Chondrocyte (in vitro differentiated cells): ENCODE measurements at places on chromosomes 12 and 14. TPM values are rescaled to one million over a fixed set of nuclear protein-coding genes. Genes with fewer than 3 reads are reported as not detected.
A peak's percentile ranks its signal among the peaks of the same experiment; 100 is the strongest.

DNA sequence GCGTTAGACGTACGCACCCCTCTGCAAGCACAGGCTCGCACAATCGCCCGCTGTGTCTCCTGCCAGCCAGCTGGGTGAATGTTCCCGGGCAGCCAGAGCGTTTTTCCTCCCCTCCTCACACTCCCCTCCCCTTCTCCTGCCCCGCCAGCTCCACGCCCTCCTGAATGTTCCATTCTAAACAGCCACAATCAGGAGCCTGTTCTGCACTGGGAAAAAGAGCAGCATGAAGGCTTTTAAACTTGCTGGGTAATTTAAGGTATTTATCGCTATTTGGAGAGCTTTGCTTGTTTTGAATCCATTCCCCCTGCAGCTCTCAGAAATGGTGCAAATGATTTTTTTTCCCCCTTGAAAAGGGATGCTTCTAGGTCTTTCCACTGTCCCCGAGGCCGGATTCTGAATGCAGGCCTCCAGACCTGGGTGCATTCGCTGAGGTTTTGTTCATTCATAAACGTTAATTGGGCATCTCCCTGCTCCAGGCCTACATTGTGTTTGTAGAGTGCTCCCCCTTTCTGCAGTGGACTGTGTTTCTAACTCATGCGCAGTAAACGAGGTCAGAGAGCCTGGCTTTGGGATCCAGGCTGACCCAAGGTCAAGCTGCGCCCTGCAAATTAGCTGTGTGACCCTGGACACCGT lies 212.5 kb downstream of the CHST11 start:
- no peaks in the 10 kb centered on the region for H3K36me3 ChIP-seq
- H3K27ac ChIP-seq: no peak overlapping the region
- H3K4me1 ChIP-seq: peaks cover 53% of the 10 kb centered on the region
- no peak overlapping the region for H3K4me3 ChIP-seq
- DNase-seq: no peak

DNA sequence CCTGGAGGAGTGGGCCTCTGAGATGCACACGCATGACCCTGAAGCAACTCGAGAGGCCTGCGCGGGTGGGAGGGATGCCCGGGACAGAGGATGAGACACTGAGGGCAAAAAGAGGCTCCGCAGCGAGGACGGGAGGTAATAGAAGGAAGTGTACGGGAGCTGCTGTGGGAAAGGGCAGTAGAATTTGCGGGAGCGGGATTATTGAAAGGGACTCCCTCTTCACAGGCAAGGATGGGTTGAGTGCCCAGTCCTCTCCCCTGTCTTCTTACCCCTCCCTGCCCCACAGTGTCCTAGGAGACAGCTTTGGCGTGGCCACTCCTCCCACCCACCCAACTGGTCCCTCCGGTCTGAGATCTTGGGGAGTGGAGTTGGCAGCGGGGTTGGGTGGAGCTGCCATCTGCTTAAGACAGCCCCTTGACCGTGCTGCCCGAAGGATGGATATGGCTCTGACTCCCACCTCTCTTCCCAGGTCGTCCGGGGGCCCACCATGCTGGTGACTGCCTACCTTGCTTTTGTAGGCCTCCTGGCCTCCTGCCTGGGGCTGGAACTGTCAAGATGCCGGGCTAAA lies 15.7 kb upstream of the ESPL1 start:
- DNase-seq: no peak
- no peaks in the 10 kb centered on the region for H3K27me3 ChIP-seq
- peak overlapping the region; percentile 92 for H3K27ac ChIP-seq
- peaks cover 2% of the 10 kb centered on the region for H3K36me3 ChIP-seq
- H3K4me1 ChIP-seq: peaks cover 26% of the 10 kb centered on the region
- H3K4me3 ChIP-seq: peak overlapping the region; percentile 98

DNA sequence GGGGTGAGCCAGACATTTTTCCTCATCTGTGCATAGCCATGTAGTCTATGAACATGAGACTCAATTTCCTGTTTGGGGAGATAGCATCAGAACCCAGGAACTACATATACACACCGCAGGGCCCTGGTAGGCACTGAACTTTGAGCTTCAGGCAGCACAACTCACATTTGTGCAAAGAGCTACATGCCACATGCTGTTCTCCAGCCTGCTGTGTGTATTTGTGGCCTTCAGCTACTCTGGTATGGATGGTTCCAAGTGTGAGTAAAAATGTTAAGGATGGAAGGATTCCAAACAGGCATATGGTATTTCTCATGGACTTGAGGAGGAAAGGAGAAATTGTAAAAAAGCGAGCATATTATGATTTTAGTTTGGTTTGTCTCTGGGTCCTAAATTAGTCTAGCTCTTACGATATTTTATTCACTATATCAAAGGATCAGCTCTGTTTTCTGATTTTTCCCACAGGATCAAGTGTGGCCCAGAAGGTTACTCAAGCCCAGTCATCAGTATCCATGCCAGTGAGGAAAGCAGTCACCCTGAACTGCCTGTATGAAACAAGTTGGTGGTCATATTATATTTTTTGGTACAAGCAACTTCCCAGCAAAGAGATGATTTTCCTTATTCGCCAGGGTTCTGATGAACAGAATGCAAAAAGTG lies 422.4 kb upstream of the OR4E1 start:
- no peak for DNase-seq
- peaks cover 38% of the 10 kb centered on the region for H3K27me3 ChIP-seq
- H3K36me3 ChIP-seq: no peaks in the 10 kb centered on the region
- no peaks in the 10 kb centered on the region for H3K4me1 ChIP-seq
- no peak overlapping the region for H3K4me3 ChIP-seq

DNA sequence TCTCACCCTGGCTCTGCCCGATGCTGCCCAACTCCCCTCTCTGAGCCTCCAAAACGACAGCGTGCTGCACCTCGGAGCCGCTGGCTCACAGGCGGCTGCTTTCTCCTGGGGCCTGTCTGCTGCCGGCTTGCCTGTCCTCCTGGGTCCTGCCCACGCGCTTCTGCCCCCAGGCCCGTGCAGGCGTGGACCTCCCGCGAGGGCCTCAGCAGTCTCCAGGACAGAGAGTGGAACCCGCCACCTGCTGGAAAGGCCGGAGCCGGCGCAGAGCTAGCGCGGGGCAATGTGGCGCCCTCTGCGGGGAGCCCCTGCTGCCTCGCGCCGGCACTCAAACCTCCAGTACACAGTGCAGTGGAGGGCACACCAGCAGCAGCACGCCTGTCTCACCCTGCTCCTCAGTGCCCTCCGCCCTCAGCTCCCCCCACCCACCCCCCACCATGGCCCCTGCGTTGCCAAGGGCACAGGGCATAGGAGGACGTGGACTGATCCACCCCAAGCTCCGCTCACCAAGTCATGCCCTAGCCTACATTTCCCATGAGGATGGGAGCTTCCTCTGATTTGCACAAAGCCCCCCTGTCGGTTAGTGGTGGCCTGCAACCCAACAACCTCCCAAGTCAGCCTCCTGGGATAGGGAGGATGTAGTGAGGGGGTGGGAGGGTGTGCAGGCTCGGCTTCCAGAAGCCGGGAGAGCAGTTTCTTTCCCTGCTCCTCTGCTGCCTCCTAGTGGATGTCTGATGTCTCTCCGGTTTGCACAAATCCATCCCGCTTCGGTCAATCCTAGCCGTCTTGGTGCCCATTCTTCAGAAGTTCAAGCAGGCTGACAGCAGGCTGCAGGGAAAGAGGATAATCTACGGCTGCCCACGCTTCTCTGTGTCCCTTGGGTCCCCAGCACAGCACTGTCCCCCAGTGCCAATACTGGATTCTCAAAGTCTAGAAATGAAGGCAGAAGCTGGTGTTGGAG lies 25.2 kb downstream of the KRT8 start:
- H3K27me3 ChIP-seq: no peaks in the 10 kb centered on the region
- H3K4me3 ChIP-seq: peak overlapping the region; percentile 66
- H3K27ac ChIP-seq: peak overlapping the region; percentile 74
- no peak for DNase-seq

GRCh38 chr14:91753501-91754128 lies 21.7 kb upstream of the CATSPERB start:
- no peak for DNase-seq
- H3K36me3 ChIP-seq: peaks cover 4% of the 10 kb centered on the region
- H3K4me1 ChIP-seq: peaks cover 3% of the 10 kb centered on the region
- H3K4me3 ChIP-seq: no peak overlapping the region
- H3K27ac ChIP-seq: no peak overlapping the region

- DNase-seq: no peak
- H3K4me3 ChIP-seq: no peak overlapping the region
- H3K4me1 ChIP-seq: peaks cover 9% of the 10 kb centered on the region
- peak overlapping the region; percentile 87 for H3K27ac ChIP-seq
Observed at GRCh38 chr12:121872546-121873215, 14.0 kb upstream of the HPD start.

DNA sequence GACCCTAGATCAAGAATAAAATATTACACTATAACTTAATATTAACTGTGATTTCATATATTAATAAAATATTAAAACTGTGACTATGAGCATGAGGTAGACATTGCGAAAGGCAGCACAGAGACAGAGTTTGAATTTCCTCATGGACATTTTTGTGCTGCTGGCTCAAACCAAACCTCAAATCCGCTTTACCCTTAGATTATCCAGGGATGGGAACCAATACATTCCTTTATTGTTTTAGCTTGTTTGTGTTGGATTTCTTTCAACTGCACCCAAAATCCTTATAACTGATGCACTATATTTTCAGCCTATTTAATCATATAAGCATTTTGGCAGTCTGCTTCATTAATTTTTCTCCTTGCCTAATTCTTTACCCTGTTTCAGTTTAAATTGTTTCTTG lies 436.7 kb downstream of the ATP23 start:
- H3K27me3 ChIP-seq: no peaks in the 10 kb centered on the region
- no peaks in the 10 kb centered on the region for H3K4me1 ChIP-seq
- H3K4me3 ChIP-seq: no peak overlapping the region
- no peak for DNase-seq

DNA sequence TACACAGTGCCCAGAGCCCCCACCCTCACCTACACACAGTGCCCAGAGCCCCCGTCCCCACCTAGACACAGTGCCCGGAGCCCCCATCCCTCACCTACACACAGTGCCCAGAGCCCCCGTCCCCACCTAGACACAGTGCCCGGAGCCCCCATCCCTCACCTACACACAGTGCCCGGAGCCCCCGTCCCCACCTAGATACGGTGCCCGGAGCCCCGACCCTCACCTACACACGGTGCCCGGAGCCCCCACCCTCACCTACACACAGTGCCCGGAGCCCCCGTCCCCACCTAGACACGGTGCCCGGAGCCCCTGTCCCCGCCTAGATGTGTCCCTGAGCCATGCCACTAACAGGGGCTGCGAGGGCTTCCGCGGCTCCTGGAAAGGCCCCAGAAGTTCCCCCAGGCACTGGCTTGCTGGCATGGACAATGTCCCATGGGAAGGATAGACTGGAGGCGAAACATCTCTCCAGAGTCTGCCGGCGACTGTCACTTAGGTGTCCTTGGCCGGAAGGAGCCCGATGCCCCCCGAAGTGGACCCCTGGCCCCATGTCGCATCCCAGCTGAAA lies 146.0 kb downstream of the PIWIL1 start:
- no peaks in the 10 kb centered on the region for H3K27me3 ChIP-seq
- H3K4me1 ChIP-seq: no peaks in the 10 kb centered on the region
- DNase-seq: no peak
- H3K4me3 ChIP-seq: no peak overlapping the region

DNA sequence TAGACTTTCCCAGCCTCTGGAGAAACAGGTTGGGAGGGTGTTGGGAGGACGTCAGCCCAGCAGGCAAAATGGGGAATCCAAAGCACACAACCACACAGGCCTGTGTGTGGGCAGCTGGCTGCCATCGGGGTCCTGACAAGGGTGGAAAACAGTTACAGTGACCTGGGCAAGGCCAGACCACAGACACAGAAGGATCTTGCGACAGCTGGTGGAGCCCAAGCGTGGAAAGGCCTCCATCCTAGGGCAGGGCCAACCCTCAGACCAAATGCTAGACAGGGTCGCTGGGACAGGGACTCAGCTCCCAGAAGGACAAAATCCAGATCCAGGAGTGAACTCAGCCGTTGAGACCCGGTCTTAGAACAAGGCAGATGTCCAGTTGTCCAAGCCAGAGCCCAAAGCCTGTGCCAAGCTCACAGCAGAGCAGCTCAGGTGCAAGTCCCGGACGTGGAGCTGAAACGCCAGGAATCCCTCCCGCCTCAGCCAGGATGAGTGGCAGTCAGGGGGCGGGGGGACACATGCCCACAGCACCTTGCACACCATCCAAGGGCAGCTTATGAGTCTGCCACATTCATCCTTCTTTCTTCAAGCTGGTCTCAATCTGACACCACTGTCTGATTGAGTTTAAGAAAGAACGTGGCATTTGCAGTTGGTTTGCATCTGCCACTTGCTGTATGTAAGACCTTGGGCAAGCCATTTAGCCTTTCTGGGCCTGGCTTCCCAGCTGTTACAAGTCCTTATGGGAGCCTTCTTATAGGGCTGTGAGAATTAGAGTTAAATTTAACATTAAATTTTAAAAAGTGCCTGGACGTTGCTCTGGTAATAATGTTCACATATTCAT lies 37.6 kb downstream of the DEGS2 start:
- no peak overlapping the region for H3K27ac ChIP-seq
- H3K4me3 ChIP-seq: no peak overlapping the region
- H3K4me1 ChIP-seq: peaks cover 3% of the 10 kb centered on the region
- no peaks in the 10 kb centered on the region for H3K27me3 ChIP-seq

DNA sequence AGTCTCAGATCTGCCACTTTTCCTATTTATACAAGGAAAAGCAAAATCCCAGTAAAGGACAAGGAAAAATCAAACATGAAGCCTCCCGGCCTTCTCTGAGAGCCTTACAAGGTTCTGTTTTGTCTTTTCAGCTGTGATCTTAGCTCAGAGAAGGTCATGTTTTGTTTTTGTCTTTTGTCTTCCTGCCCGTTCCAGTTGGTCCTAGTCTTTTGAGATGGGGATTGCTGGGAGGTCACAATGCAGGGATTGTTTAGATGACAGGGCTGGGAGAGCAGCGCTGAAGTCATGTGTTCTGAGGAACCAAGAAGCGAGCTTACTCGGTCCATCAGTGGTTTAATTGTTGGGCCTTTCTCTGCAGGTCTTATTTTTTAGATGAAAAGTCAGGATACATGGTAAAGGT lies 6.0 kb downstream of the PLEKHH1 start:
- H3K27ac ChIP-seq: no peak overlapping the region
- no peaks in the 10 kb centered on the region for H3K4me1 ChIP-seq
- no peaks in the 10 kb centered on the region for H3K36me3 ChIP-seq
- peaks cover 19% of the 10 kb centered on the region for H3K27me3 ChIP-seq

Gene PRB2
- not detected in 3 replicates for total RNA-seq

Gene EID3
- 1.3 to 1.8 TPM (median 1.5 TPM) in 3 replicates for total RNA-seq

Gene NTF3
- total RNA-seq: 0.80 to 2.6 TPM (median 2.5 TPM) in 3 replicates

Gene PRPH
- not detected in 3 replicates for total RNA-seq

Gene YAF2
- 31.2 to 35.4 TPM (median 32.2 TPM) in 3 replicates for total RNA-seq
